Psoas muscle (tissue), 8 donors: ENCODE measurements at places on chromosomes 12 and 14. TPM values are rescaled to one million over a fixed set of nuclear protein-coding genes. Genes with fewer than 3 reads are reported as not detected.
A peak's percentile ranks its signal among the peaks of the same experiment; 100 is the strongest.

DNA sequence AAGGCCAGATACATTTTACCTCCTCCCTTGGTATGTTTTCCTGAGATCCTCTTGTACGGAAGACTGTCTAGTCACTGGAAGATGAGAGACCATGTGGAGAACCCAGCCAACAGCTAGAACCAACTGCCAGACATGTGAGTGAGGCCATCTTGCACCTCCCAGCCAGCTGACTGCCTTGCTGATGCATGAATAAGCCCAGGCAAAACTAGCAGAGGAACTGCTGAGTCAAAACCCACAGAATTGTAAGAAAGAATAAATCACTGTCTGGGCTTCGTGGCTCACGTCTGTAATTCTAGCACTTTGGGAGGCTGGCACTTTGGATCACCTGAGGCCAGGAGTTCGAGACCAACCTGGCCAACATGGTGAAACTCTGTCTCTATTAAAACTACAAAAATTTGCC lies 160.0 kb downstream of the TPH2 start:
- H3K36me3 ChIP-seq: no peaks in the 10 kb centered on the region
- DNase-seq: no peak
- H3K27me3 ChIP-seq: no peaks in the 10 kb centered on the region
- no peak overlapping the region for H3K27ac ChIP-seq
- H3K4me3 ChIP-seq: no peak overlapping the region

- peak; percentile 20 for DNase-seq
- H3K36me3 ChIP-seq: no peaks in the 10 kb centered on the region
- no peaks in the 10 kb centered on the region for H3K27me3 ChIP-seq
Measured at GRCh38 chr12:74021937-74022336, 515.7 kb upstream of the ATXN7L3B start.

GRCh38 chr12:25529738-25530137 lies 23.3 kb downstream of the LMNTD1 start:
- H3K27me3 ChIP-seq: no peaks in the 10 kb centered on the region
- H3K36me3 ChIP-seq: no peaks in the 10 kb centered on the region
- no peak for DNase-seq
- H3K4me1 ChIP-seq: no peaks in the 10 kb centered on the region

DNA sequence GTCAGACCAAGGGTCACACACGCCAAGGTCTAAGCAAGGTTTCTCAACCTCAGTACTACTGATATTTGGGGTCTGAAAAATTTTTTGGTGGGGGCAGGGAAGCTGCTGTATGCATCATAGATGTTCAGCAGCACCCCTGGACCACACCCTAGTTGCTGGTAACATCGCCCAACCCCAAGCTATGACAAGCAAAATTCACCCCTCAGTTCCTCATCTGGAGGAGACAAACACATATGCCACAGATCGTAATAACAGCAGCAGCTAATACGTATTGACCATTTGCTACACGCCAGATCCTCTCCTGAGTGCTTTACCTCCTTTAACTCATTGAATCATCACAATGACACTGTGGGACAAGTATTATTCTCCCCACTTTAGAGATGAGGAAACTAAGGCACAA lies 46.4 kb downstream of the ACTN1 start:
- H3K4me3 ChIP-seq: no peak overlapping the region
- no peaks in the 10 kb centered on the region for H3K36me3 ChIP-seq
- no peak for DNase-seq
- no peak overlapping the region for H3K27ac ChIP-seq
- H3K4me1 ChIP-seq: peaks cover 16% of the 10 kb centered on the region

DNA sequence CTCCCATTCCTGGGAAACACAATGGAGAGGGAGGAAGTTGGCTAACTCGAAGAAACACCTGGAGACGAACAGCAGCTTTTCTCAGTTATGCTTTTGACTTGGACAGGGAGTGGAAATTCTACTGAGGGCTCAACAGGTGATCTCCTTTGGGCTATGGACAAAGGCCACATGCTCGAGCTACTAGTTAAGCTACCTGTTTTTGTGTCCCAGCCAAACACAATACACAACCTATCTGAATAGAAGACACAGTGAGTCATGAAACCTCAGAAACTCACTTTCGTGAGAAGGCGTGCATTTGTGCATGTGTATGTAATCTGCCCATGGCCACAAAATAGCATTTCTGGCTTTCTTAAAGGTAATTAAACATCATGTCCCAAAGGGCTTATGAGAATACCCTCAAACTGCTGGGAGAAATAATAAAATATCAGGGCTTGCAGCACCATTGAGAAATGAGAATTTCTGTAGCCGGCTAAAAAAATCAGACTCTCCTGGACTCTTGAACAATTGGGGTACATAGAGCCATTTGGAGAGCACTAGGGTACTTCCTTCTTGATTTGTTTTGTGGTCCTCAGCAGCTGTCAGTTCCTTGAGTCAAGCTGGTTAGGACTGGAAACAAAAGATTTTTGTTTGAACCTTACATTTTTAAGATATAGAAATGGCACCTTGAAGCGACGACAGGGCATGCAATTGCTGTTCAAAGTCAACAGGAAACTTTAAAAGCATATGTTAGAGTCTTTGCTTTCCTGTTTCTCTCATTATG lies 85.5 kb upstream of the PTHLH start:
- no peaks in the 10 kb centered on the region for H3K27me3 ChIP-seq
- no peaks in the 10 kb centered on the region for H3K36me3 ChIP-seq
- H3K27ac ChIP-seq: no peak overlapping the region
- DNase-seq: no peak
- H3K4me3 ChIP-seq: no peak overlapping the region
- no peaks in the 10 kb centered on the region for H3K4me1 ChIP-seq

DNA sequence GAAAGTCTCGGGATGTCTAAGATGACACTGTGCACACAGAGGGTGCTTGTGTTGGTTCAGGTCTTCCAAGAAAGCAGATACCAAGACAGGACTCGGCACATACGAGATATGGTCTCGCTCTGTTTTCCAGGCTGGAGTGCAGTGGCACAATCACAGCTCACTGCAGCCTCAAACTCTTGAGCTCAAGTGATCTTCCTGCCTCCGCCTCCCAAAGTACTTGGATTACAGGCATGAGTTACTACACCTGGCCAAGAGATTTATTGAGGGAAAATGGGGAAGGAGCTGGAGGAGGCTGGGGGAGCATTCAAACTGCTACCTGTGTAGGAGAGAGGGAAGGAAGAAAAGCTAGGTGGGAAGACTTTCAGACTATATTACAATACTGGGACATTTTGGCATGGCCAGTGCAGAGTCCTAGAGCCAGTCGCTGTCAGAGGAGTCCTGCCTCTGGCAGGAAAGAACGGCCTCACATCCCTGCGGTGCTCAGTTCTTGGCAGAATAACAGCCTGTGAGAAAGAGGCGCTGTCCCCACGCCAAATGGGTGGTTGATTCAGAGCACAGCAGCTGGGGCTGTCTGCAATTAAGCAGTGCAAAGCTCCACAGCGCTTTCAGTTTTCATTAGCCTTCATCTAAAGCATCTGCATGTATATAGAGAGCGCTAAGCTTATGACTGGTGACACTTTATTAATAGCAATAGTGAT lies 18.3 kb downstream of the SLC17A8 start:
- no peak overlapping the region for H3K4me3 ChIP-seq
- DNase-seq: peak; percentile 72
- no peaks in the 10 kb centered on the region for H3K36me3 ChIP-seq
- no peak overlapping the region for H3K27ac ChIP-seq

GRCh38 chr12:92658611-92659010 lies 44.2 kb upstream of the PLEKHG7 start:
- no peaks in the 10 kb centered on the region for H3K27me3 ChIP-seq
- H3K4me3 ChIP-seq: no peak overlapping the region
- DNase-seq: no peak
- no peaks in the 10 kb centered on the region for H3K36me3 ChIP-seq
- H3K27ac ChIP-seq: no peak overlapping the region

- peaks cover 8% of the 10 kb centered on the region for H3K4me1 ChIP-seq
- DNase-seq: no peak
- no peak overlapping the region for H3K4me3 ChIP-seq
- H3K36me3 ChIP-seq: no peaks in the 10 kb centered on the region
- H3K27me3 ChIP-seq: no peaks in the 10 kb centered on the region
Measured at GRCh38 chr12:124827588-124828184, 36.0 kb downstream of the SCARB1 start.

GRCh38 chr12:77166696-77167095 lies 101.3 kb upstream of the E2F7 start:
- no peaks in the 10 kb centered on the region for H3K36me3 ChIP-seq
- H3K27ac ChIP-seq: no peak overlapping the region
- H3K4me1 ChIP-seq: no peaks in the 10 kb centered on the region
- no peak for DNase-seq

GRCh38 chr12:95548056-95548538 lies 3.2 kb downstream of the USP44 start:
- no peaks in the 10 kb centered on the region for H3K4me1 ChIP-seq
- peak overlapping the region; percentile 18 for H3K27ac ChIP-seq
- peaks cover 31% of the 10 kb centered on the region for H3K27me3 ChIP-seq
- H3K36me3 ChIP-seq: no peaks in the 10 kb centered on the region

GRCh38 chr14:30873308-30874119 lies 845 bp upstream of the COCH start:
- H3K4me1 ChIP-seq: peaks cover 10% of the 10 kb centered on the region
- no peak for DNase-seq
- no peak overlapping the region for H3K27ac ChIP-seq
- H3K36me3 ChIP-seq: no peaks in the 10 kb centered on the region
- no peaks in the 10 kb centered on the region for H3K27me3 ChIP-seq
- peak overlapping the region; percentile 75 for H3K4me3 ChIP-seq

DNA sequence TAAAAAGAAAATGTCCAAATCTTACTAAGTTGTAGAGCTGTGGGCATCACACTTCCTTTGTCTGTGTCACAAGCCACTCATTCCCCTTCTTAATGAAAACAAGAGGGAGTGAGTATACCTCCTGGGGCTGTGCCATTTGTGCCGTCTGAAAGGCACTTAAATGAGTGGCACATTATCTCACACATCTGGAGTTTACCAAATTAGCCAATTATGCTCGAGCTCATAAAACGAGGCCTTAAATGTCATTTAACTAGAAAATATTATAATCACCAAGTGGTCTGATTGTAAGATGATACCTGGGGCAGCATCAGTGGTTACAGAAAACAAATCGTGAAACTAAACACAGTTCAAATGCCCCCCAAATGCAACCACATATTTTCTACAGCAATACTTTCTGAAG lies 146.1 kb downstream of the PAX9 start:
- no peak overlapping the region for H3K4me3 ChIP-seq
- no peaks in the 10 kb centered on the region for H3K27me3 ChIP-seq
- H3K36me3 ChIP-seq: no peaks in the 10 kb centered on the region
- H3K4me1 ChIP-seq: no peaks in the 10 kb centered on the region

DNA sequence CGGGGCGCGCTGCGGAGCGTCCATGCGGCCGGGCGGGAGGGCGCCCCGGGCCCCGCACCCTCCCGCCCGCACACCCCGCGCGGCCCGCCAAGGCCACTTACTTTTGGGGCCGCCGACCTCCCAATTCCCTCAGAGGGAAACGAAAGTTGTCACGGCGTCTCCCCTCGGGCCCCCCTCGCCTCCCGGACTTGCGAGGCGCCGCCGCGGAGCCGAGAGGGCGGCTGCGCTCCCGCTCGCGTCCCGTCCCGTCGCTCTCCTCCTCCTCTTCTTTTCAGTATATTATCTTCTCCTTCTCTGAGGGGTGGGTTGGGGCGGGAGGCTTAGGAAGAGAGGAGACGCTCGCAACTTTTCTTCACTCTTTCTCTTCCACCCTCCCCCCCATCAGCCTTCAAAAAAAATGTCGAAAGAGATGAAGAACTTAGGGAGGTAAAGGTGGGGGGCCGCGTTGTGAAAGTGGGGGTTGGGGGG lies 613 bp downstream of the DUSP16 start:
- no peak for DNase-seq
- no peaks in the 10 kb centered on the region for H3K27me3 ChIP-seq
- no peaks in the 10 kb centered on the region for H3K36me3 ChIP-seq

GRCh38 chr12:69500631-69501030 lies 30.4 kb downstream of the FRS2 start:
- H3K4me1 ChIP-seq: peaks cover 20% of the 10 kb centered on the region
- no peak overlapping the region for H3K27ac ChIP-seq
- DNase-seq: no peak
- no peak overlapping the region for H3K4me3 ChIP-seq

- H3K4me1 ChIP-seq: peaks cover 8% of the 10 kb centered on the region
- no peak overlapping the region for H3K4me3 ChIP-seq
- no peaks in the 10 kb centered on the region for H3K27me3 ChIP-seq
- DNase-seq: no peak
- H3K36me3 ChIP-seq: no peaks in the 10 kb centered on the region
Measured at GRCh38 chr12:89950421-89950820, 241.8 kb upstream of the ATP2B1 start.

DNA sequence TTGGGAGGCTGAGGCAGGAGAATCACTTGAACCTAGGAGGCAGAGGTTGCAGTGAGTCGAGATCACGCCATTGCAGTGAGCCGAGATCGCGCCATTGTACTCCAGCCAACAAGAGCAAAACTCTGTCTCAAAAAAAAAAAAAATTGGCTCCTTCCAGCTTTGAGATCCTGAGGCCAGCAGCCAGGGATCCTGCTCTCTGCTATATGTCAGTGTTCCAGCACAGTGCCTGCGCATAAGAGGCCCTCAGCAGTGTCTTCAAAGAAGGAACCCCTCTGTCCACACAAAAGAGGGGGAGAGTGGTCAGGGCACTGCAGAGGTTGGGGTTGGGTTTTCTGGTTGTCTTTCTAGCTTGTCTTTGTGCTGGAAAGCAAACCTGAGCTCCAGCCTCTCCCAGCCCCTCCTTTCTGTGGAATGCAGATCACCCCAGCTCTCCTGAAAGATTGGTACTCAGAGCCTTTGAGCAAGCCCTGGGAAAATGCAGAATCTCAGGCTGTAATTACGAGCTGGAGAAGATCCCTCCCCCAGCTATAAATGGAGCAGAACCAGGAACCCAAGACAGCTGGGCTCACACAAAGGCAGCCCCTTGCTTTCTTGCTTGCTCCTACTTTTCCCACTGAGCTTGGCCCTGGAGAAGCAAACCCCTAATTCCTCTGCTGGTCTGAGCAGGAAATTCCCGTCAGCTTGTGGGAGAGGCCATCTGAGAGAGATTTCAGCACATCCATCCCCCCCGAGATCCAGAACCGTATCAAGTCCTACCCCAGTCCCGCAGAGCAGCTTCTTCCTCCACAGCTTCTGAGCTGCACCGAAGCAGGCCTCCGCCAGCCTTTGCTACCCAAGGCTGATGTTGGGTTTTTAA lies 205.7 kb downstream of the ZFP36L1 start:
- peaks cover 37% of the 10 kb centered on the region for H3K4me1 ChIP-seq
- H3K27ac ChIP-seq: peak overlapping the region; percentile 41
- H3K27me3 ChIP-seq: no peaks in the 10 kb centered on the region
- H3K4me3 ChIP-seq: no peak overlapping the region

- peak overlapping the region; percentile 53 for H3K4me3 ChIP-seq
- H3K27ac ChIP-seq: peak overlapping the region; percentile 81
- peaks cover 4% of the 10 kb centered on the region for H3K4me1 ChIP-seq
- H3K36me3 ChIP-seq: no peaks in the 10 kb centered on the region
- DNase-seq: no peak
- no peaks in the 10 kb centered on the region for H3K27me3 ChIP-seq
Measured at GRCh38 chr12:110917467-110917866, 2.9 kb downstream of the MYL2 start.

OLR1 gene
- total RNA-seq: not detected

MTERF2 gene
- 12.4 TPM for total RNA-seq

PRIMA1 gene
- total RNA-seq: 0.17 TPM

SPX gene
- total RNA-seq: 0.59 TPM

TPPP2 gene
- 2.8 TPM for total RNA-seq

CFAP54 gene
- total RNA-seq: 0.14 TPM

SYCP3 gene
- total RNA-seq: not detected

NUDT14 gene
- total RNA-seq: 23.3 TPM

ZNF891 gene
- 0.90 TPM for total RNA-seq

EPYC gene
- total RNA-seq: not detected

A2M gene
- total RNA-seq: 86.0 TPM

RBP5 gene
- not detected for total RNA-seq
